T follicular helper cell (primary cell): ENCODE measurements at places on chromosomes 16 and 17.

DNA sequence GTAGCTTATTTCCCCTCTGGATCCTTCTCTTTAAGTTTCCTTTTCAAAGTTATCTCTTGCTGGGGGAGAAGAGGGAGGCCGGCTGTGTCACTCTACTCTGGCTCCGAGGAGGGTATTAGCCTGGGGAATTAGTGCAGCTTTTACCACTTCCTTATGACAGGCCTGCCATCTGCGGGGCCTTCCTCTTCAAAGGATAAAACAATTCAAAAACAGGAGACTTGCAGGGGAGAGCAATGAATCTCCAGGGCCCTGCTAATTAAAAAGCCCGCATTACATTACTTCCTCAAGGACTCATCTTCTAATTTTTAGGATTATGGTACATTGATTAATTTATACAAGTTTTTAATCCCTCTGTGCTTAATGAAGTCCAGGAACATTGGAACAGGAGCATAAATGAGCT lies 190.9 kb upstream of the CDH5 start:
- DNase-seq = no peak

GRCh38 chr17:14733376-14733775 lies 432.5 kb downstream of the HS3ST3B1 start:
- no peak for DNase-seq

DNA sequence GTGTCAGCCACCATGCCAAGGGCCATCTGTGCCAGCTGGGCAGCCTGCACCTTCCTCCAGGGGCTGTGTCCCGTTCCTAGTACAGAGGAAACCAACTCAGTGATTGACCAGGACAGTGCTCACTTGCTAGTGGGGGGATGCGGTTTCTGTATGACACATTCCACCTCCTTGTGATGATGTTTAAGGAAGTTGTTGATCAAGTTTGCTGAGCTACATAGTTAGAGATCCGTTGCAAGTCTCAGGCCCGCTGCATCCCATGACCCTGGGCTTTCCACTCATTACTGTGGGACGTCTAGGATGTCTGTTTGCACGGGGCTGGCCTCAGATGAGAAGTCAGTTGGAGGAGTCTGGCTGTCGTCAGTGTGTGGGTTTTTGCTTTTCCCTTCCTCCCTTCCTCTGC lies 33.6 kb downstream of the RNF213 start:
- DNase-seq = no peak

GRCh38 chr17:38797158-38797490 lies 2.2 kb downstream of the PIP4K2B start:
- DNase-seq = no peak

- DNase-seq = no peak
Measured at GRCh38 chr17:16050844-16051243, 51.2 kb downstream of the TTC19 start.

- DNase-seq = no peak
Measured at GRCh38 chr17:773467-774312, 8.4 kb downstream of the GLOD4 start.

DNA sequence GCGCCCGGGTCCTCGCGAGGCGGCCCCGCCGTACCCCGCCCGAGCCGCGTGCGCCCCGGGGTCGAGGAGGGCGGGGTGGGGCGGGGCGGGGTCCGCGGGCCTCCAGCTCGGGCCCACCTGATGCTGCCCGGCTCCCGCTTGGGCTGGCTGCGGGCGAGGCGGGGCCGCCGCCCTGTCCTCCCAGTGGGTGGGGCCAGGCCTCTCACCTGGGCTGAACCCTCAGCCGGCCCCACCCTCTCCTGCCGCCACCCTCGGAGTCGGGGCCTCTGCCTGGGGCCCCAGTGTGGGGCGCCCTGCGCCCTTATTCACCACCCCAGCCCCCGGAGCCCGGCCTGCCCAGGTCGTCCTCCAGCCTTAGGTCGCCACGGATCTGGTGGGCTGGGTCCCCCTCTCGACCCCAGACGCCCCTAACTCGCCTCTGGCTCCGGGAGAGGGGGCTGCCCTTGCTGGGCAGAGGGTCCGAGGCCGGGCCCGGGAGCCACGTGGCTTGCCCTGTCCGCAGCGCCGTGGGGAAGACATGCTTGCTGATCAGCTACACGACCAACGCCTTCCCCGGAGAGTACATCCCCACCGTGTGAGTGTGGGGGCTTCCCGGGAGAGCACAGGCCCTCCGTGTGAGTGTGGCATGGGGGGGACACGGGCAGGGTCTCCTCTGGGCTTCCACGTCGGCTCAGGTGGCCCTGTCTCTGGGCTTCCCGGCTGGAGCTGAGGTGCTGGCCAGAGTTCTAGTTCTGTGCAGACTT lies 578 bp downstream of the RAC3 start:
- no peak for DNase-seq

- DNase-seq = peak; percentile 56
Measured at GRCh38 chr17:29140631-29141513, 39.3 kb downstream of the MYO18A start.

- DNase-seq = no peak
Measured at GRCh38 chr17:41185001-41185400, 290 bp upstream of the KRTAP4-1 start.

DNA sequence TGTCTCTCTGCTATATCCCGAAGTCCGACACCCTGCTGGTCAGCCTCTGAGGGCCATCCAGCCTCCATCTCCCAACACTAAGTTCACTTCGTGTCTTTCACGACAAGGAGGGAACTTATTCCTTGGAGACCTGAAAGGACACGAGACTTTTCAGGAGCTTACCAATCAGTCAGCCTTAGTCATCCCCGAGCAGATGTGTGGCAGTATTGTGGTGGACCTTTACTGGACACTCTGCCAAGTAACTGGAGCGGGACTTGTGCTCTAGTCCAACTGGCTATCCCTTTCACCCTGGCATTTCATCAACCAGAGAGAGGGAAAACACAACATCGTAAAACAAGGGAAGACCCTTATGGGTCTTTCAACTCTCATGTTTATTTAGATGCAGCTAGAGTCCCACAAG lies 87.1 kb downstream of the EMP2 start:
- DNase-seq = no peak

DNA sequence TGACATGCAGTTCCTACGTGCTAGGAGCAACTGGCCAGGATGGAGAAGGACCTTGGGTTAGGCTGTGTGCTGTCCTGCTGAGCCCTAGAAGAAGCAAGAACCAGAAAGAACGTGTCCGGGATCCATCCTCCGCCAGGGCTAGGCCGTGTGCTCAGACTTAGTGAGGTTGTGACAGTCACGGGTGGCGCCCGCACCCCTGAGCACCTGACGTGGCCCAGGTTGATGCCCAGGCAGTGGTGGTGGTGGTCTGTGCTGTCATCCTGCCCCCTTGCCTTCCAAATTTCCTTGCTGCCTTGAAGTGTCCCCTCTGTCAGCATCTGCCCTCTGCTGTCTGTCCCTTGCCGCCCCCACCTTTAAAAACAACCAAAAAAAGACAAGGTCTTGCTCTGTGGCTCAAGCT lies 4.2 kb upstream of the GSE1 start:
- no peak for DNase-seq

GRCh38 chr17:76381633-76382350 lies 2.6 kb upstream of the SPHK1 start:
- no peak for DNase-seq

- no peak for DNase-seq
Measured at GRCh38 chr16:71954699-71955195, 45.5 kb downstream of the PKD1L3 start.

DNA sequence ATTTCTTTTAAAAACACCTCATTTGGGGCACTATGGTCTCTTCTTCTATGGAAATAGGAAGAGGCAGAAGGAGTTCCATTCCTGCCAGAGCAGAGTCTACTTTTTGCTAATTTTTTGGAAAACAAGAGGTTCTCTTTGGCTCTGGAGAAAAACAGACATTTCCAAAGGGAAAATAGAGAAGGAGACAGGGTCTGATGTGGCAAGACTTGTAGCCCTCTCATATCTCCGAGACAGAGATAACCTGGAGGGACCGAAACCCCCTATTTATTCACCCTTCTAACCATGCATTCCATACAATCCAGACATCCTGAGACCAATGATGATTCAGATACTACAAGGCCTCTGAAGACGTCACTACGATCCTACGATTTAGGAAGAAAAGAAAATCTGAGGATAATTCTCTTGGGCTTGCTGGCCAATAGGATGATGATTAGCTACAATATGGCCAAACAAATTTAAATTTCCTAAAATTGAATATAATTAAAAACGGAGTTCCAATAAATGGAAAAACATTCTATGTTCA lies 70.2 kb downstream of the HIC1 start:
- no peak for DNase-seq

DNA sequence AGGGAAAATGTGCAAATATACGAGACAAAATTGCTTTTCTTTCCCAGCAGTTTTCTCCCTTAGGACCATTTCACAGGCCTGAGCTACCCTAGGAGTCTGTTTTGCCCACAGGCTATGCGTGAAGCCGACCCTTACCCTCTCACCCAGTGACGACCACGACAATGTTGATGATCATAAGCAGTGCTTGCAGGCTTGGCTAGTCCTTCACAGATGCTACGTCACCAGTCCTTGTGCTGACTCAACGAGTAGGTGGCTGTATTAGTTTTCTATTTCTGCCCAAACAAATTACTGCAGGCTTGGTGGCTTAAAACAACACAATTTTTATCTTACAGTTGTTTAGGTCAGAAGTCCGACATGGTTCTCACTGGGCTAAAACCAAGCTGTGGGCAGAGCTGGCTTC lies 574.6 kb upstream of the HSBP1 start:
- no peak for DNase-seq

DNA sequence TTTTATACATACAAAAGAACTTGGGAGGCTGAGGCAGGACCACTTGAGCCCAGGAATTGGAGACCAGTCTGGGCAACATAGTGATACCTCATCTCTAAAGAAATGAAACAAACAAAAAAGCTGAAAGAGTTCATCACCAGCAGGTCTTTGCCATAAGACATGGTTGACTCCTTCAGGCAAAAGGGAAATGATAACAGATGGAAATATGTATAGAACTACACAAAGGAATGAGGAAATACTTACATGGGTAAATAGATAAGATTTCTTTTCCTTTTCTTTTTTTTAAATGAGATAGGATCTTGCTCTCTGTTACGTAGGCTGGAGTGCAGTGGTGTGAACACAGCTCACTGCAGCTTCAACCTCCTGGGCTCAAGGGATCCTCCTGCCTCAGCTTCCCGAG lies 165.3 kb downstream of the PARN start:
- no peak for DNase-seq

GRCh38 chr16:23160082-23160481 lies 10.8 kb upstream of the USP31 start:
- DNase-seq = no peak

GRCh38 chr16:48000622-48001021 lies 155.2 kb downstream of the ABCC12 start:
- DNase-seq = no peak

GRCh38 chr17:44297975-44298374 lies 10.4 kb upstream of the RUNDC3A start:
- DNase-seq = no peak

DNA sequence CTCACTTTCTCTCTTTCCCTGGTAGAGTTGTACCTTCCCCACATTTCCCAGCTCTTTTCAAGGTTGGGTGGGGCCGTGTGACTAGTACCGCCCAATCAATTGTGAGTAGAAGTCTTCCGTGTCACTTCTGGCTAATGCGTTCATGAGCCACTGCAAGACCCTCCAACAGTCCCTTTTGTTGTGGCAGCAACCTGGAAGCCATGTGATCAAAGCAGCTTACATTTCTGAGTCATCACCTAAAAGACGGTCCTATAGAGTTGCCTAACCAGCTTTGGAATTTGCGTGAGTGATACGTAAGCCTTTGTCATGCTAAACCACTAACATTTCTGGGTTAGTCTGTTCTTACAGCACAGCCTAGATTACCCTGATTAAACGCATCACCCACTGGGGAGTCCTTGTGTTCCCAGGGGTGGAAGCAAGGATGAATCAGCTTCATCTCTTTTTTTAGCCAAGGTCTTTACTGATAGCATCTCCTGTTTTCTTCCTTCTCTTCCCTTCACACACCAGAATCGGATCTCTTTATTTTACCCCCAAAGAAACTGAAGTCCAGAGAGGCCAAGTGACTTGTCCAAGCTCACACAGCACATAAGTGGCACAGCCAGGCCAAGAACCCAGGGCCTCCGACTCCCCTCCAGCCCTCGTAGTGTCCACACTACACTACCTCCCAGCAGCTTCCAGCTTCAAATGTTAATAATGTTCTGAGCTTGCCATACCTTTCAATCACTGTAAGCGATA lies 366.3 kb upstream of the XYLT1 start:
- no peak for DNase-seq

DNA sequence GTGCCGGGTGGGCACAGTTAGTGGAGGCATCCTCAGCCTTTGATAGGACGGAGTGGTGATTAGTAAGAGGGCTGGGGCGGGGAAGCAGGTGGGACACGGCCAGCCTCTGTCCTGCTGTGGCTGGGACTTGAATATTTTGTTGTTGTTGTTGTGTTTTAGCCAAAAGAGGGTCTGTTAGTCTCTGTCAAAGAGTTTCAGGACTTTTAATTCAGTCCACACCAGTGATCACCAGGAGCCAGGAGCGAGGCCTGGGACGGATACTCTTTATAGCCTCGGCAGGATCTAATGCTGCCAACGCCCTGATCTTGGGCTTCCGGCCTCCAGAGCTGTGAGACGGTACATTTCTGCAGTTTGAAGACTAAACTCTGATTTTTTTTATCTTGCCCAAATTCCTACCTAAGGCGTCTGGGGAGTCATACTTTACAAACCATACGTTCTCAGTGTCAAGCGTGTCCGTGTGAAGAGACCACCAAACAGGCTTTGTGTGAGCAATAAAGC lies 2.9 kb upstream of the RNF213 start:
- DNase-seq = no peak
